ENCODE measurements at places on chromosomes 7 and 10. TPM values are rescaled to one million over a fixed set of nuclear protein-coding genes. Genes with fewer than 3 reads are reported as not detected.

Gene MYL10
- total RNA-seq: not detected

Gene FRMPD2
- total RNA-seq: not detected

Gene CUZD1
- 0.15 TPM for total RNA-seq

Gene NOM1
- 24.5 TPM for total RNA-seq

Gene EPO
- not detected for total RNA-seq

All from melanocyte of skin (primary cell).